Right hindlimb (tissue), 1 donor: ENCODE measurements at places on chromosomes 3 and 15.
A peak's percentile ranks its signal among the peaks of the same experiment; 100 is the strongest.

DNA sequence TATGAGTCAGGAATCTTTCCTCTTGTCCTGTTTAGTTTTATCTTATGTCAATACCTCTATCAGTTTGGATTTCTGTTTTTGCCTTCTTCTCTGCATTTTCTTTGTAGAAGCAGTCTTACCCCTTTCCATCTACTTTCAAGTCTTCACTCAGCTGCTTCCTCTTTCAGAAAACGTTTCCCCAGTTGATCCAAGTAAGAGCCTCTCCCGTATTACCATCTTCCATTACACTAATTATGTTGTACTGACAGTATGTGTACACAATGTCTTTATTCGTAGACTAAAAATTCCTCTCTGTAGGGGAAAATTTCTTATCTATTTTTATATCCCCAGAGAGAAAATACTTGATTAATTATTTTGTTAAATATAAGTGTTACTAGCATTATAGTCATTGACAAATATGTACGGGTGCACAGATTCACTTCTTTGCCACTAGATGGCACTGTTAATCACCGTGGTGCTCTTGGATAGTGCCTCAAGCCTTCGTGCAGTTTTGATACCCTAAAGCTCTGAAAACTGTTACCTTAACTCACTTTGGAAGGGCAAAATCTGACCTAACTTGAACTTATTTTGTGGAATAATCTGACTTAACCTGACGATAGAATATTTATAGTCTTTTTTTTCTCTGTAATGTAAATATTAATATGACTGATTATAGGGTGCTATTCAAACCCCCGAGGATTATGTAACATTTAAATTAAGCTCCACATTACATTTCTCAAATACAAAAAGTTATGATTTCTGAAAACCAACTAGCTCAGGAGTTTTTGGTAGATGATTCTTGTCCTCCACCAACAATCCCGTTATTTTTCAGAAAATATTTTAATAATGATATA lies 74.2 kb upstream of the POU1F1 start:
- no peak for DNase-seq

DNA sequence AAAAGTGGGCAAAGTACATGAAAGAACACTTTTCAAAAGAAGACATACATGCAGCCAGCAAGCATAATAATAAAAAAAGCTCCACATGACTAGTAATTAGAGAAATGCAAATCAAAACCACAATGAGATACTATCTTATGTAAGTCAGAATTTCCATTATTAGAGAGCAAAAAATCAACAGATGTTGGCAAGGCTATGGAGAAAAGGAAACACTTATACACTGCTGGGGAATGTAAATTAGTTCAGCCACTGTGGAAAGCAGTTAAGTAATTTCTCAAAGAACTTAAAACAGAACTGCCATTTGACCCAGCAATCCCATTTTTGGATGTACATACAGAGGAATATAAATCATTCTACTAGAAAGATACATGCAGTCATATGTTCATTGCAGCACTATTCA lies 360.7 kb downstream of the NSUN3 start:
- DNase-seq: no peak

GRCh38 chr15:29756358-29757267 lies 65.7 kb downstream of the TJP1 start:
- DNase-seq: no peak

- no peak for DNase-seq
Observed at GRCh38 chr15:57322602-57323250, 53.6 kb upstream of the CGNL1 start.

DNA sequence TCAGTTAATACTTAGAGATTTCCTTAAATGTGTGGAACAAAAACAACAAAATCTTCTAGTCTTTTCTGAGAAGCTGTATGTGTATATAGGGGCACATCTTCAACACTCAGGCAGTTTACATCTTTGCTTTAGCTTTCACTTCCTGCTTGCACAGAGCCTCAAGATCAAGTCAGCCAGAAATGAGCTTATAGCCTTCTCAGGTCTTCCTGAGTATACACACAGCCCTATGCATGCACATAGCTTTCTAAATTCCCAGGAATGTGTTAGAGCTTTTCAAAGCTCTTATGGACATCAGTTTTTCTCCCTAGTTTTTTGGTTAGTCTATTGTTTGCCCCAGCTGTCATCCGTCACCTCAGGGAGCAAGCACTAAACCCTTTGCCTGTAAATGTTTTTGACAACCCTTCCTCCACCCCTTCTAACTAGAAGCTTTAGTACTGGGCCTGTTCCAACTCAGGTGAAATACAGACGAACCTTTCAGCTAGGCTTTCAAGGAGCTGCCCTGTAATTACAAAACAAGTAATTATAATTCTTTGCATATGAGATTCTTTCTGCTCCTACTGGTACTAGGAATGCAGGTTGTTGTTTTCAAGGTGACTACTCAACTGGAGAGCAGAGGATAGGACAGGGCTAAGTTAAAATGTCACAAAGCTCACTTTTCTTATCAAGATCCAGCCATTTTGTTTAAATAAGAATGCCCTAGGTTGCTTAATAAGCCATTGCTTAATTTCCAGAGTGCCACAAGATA lies 22.6 kb upstream of the MTMR10 start:
- no peak for DNase-seq

DNA sequence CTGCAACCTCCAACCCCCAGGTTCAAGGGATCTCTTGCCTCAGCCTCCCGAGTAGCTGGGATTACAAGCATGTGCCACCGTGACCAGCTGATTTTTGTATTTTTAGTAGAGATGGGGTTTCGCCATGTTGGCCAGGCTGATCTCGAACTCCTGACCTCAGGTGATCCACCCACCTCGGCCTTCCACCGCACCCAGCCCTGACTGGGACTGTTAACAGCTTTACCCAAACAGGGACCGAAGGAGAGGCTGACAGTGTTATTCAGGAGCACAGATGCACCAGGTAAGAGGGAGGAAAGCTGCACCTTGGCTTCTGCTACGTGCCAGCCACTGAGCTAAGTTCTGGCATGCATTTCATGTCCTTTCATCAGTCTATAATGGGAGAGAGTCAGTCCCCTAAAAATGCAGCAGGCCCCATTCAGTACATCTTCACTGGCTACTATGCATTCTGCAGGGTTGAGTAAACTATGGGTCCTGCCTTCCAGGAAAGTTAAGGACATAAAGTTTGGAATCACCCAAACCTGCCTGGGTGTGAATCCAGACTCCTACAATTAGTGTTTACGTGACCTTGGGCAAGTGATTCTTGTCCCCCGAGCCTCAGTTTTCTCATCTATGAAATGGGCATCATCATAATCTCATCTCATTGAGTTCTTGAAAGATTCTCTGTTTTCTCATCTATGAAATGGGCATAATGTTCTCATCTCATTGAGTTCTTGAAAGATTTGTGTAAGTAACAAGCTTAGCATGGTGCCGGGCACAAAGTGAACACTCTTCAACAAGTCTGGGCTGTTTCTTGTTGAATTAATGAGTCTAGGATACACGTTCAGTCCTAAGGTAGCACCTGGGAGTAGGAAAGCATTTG lies 82.2 kb downstream of the CPN2 start:
- peak; percentile 29 for DNase-seq

DNA sequence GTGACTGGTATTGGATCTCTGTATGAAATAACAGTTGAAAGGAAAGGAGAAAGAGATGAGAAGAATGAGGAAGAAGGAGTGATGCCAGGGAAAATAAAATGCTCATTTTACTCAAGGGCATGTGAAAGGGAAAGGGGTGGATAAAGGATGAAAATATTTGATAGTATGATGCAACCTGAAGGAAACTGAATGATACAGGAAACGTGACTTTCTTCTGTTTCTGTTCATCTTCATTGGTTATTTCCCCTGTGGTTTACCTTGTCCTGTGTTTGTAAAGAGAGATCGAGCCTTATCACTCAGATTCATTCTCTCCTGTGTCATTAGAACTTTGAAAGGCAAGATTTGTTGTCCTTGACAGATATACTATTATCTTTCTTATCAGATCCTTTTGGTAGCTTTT lies 243.6 kb upstream of the SLITRK3 start:
- no peak for DNase-seq

DNA sequence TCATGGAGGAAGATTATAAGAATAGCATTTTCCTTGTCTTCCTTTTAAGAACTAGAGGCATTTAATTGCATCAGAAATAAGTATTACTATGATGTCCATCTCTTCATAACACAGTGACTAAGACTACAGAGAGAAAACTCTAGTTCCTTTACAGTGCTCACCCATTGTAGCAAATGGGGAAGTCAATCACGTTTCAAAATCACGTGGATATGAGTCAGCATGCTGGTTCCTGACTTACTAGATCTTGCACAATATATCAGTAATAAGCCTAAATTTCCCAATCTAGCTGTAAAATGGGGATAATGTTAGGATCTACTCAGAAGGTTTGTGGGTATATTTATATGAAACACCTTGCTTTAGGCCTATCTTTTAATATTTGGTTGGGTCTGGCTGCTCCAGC lies 254.8 kb upstream of the EOMES start:
- DNase-seq: no peak

DNA sequence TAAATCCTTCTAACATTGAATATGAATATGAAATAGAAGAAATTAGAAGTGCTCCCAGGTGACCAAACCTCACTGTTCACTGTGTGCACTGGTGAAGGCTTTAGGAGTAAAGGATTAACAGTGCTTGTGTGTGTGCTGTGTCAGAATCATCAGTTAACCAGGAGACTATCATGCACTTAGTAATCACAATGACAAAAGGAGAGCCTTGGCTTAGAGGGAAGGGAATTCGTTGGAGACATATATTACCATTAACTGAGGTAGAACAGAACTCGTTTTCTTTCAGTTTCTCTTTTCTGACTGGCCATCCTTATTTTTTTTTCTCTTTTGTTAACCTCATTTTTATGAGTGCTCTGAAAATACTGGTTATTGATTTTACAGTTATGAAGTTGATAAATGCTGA lies 213.3 kb upstream of the GBE1 start:
- DNase-seq: no peak

DNA sequence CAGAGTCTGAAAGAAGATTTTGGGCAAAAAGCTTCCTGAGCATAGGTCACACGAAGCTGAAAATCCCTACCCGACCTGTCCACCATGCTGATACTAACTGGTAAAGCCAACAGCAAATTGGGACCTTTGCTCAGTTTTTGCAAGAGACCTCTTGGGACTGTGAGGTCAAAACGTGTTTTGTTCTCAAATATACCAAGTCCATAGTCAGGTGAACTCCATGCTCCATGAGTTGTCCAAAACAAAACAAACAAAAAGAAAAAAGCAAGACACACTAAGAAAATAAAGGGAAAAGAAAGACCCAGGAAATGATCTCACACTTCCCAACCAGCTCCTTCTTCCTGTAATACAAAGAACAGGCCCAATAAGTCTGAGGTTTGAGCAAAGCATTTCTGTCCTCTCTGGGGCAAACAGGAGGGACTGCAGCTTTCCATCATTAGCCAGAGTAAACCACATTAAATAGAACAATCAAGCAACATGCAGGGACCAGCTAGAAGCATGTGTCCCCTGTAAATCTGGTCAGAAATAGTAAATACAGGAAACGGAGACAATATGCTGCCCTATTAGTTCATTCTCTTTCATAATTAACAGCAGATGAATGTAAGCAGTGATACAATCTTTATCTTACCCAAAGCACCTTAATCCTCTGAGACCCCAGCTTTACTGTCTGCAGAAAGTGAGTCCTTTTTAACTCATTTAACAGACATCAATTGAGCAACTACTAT lies 125.0 kb upstream of the LIPC start:
- no peak for DNase-seq

DNA sequence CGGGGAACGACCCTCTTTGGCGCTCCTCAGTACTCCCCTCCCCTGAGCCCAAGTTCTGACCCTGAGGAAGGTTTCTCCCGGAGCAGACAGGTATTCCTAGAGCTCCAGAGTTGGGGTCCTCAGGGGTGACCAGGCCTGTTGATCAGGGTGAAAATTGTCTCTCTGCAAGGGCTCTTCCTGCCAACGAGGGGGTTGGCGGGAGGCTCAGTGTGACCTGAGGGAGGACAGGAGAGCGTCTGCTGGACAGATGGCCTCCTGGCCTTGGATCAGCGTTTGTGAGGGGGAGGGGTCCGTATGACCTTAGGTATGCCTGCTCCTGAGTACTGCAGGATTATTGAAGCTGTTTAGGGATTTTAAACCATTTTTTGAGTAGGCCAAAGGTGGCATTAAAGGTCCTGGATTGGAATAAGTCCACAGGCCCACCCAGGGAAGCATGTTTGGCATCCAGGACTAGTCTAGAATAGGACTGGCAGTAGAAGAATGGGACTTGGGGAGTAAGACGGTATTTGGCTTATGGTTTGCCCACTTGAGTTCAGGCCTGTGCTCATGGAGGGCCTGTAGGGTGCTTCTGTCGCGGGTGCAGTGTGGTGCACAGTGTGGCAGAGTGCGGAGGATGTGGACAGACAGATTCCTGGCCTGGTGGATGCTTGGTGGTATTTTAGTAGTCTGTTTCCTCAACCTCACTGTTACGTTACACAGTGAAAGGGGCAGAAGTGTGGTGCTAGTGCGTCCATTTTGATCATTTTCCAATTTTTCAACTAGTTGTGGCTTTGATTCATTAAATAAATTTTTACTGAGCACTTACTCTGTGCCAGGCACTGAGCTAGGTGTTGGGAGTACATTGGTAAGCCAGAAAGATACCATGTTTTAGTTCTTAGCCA lies 959 bp downstream of the ZNF592 start:
- DNase-seq: peak; percentile 44
